NCI-H748 treated with DMSO at 0.1 percent for 48 hours (cell line): ENCODE measurements at places on chromosomes 2 and 18.

- DNase-seq: no peak
These were observed 25.0 kb downstream of the TTC32 start for GRCh38 chr2:19876751-19877150.

GRCh38 chr2:115115135-115115534 lies 672.7 kb downstream of the DPP10 start:
- no peak for DNase-seq

GRCh38 chr2:242017086-242017485 lies 147.6 kb downstream of the RTP5 start:
- DNase-seq: no peak

DNA sequence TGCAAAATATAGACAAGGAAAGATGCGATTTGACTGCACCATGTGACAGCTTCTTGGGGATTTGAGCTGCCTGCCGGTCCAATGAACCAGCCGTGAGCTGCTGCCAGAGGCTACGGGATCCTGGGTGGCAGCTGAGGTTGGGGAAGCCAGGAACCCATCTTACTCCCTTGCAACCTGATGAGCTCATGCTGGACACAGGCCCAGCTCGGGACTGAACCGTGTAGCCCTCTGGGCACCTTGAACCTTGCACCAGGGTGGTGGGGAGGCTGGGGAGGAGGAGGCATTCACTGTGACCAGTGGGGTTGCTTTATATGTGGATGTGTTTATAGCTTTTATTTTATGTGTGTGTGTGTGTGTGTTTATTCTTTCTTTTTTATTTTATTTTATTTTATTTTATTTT lies 9.1 kb downstream of the ALPI start:
- DNase-seq: no peak

- no peak for DNase-seq
These were observed 20.6 kb downstream of the MBD2 start for GRCh38 chr18:54203914-54204313.
